ENCODE measurements at places on chromosomes 1 and 21.

DNA sequence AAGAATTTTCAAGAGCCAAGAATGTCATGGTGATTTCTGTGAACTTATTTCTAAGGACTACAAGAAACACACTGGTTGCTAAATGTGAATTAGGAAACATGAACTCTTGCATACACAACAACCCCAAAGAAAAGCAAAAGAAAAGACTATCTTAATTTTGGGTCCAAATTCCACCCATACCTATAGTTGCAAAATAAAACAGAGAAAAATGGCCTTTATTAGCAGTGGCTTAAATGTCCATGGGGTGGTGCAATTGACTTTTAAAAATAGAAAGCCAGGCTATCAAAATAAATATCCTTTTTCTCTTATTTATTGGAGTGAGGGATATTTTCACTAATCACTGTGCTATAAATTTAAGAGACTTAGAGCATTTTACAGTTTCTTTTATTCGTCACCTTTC, 80.9 kb upstream of the DPYD start:
- no peak for DNase-seq

DNA sequence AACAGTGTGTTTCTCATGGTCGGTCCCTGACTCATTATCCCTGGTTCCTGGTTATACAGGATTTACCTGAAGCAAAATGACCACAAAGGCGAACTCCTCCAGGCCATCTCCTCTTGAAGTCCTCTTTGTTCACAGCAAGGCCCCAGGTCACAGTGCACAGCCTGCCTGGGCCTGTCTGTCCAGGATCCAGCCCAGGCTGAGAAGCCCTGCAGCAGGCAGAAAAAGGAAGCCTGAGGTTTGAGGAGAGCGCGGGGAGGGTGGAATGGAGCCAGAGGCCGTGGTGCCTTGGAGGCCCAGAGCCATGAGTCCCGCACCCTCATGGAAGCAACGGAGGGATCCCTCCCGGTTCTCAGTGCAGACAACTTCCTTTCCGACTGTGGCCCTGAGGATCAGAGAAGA, 136.8 kb upstream of the IRF2BP2 start:
- DNase-seq, result no peak

GRCh38 chr21:25635310-25635709, 3.7 kb upstream of the JAM2 start:
- DNase-seq, result no peak

DNA sequence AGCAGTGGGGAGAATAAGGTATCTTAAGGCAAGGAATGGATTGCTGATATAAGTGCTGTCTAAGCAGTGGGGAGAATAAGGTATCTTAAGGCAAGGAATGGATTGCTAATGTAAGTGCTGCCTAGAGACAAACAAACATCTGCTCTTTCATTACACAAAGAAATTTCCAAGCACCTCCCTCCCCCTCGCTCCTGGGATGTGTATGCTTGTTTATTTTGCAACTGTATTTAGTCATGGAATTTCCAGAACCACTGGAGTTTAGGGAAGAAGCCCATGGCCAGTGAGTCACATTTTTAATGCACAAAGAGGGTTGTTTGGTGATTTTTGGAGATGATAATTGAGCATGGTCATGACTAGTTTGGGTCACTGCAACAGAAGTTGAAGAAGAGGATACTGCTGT, 21.5 kb downstream of the PDPN start:
- DNase-seq, result no peak

DNA sequence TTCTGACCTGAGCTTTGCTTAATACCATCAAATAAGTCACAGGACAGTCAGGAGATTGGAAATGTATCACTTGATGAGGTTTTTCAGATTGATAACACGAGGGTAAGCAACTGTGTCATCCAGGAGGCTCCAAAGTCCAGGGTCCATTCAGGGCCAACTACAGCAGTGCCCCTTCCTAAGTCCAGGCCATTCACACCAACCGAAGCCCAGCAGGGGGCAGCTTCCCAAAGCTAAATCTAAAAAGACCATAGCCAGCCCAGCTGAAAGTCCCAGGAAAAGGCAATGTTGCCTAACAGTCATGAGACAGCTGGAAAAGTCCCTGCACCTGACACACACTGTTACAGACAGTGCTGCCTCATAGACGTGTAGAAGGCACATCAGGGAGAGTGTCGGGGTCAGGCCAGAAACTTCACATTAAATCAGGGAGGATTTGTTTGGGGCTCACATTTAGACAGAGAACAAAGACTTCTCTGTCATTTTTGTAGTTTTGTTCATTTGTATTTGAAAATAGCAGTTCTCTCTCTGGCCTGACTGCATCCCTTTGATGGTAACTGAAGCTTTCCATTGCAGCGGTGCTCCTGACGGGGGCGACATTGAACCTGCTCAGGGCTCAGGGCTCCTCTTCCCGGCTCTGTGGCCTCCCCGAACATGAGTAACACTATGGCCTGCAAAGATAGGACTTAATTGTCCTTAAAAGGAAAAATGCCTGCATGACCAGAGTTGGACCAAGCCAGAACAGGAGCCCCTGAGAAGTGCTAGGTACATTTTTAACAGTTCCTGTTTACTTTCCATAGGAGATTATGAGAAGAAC, 200.4 kb downstream of the NRIP1 start:
- no peak for DNase-seq

DNA sequence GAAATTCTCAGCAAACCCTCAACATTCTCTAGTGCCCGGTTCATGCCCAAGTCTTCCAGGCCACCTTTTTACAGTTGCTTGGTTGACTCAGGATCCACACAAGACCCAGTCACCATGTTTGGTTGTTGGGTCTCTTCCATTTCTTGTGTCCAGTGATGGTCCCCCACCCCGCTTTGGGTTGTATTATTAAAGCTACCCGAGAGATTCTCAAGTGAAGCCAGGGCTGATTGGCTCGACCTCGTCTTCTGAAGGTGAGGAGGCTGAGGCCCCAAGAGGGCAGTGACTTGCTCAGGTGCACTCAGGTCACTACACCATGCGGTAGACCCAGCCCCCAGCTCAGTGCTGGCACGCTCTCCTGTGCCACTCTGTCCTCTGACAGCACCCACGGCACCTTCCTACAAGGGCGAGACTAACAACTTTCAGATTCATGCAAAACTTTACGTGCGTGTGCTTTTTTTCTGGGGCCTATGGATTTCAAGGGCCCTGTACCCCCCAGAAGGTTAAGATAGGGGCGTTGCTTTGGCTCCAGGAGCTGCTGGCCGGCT, 50.3 kb downstream of the CAPN9 start:
- DNase-seq, result no peak

GRCh38 chr21:33286600-33287456, 20.7 kb downstream of the IL10RB start:
- DNase-seq, result no peak

Measured in GM12892 (cell line).